ENCODE measurements at places on chromosomes 2 and 18. TPM values are rescaled to one million over a fixed set of nuclear protein-coding genes. Genes with fewer than 3 reads are reported as not detected.

Gene CCDC74B
- 12.2 TPM for total RNA-seq

Gene CNDP1
- total RNA-seq = 0.51 TPM

DNA sequence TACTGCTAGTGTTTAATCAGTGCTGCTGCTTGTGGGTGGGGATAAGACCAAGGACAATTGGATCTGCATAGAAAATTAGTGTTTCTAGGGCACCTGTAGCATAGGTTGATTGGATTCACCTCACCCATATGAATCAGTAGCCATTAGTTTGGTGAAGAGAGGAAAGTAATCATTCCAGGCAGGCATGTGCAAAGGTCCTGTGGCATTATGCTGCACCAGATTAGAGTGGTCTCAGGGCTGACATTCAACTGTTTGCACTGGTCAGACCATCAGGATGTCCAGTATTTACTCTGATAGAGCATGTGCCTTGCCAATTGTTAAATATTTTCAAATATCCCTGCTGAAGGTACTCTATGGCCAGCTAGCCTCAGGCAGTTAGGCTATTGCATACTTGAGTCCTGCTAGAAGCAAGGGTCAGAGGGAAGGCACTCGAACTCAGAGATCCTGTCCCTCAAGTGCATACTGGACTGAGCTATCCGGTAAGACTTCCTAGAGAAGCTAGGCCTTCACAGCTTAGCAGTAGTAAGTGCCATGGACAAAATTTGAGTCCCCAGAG is 64.7 kb downstream of the SKA1 start:
- no peak for DNase-seq

GRCh38 chr2:152518641-152519580 is 183.9 kb downstream of the FMNL2 start:
- no peak for DNase-seq

- no peak for DNase-seq
These were observed 19.3 kb downstream of the CXCR2 start for GRCh38 chr2:218145124-218145523.

All from endodermal cell (in vitro differentiated cells).